ENCODE measurements at places on chromosomes 2 and 18.

- no peak for DNase-seq
Measured at GRCh38 chr2:31387850-31388249, 26.7 kb downstream of the XDH start.

- DNase-seq: no peak
Measured at GRCh38 chr18:24986666-24987302, 365.2 kb downstream of the ZNF521 start.

- DNase-seq: peak; percentile 18
Measured at GRCh38 chr2:222862106-222862908, 1.5 kb downstream of the ACSL3 start.

DNA sequence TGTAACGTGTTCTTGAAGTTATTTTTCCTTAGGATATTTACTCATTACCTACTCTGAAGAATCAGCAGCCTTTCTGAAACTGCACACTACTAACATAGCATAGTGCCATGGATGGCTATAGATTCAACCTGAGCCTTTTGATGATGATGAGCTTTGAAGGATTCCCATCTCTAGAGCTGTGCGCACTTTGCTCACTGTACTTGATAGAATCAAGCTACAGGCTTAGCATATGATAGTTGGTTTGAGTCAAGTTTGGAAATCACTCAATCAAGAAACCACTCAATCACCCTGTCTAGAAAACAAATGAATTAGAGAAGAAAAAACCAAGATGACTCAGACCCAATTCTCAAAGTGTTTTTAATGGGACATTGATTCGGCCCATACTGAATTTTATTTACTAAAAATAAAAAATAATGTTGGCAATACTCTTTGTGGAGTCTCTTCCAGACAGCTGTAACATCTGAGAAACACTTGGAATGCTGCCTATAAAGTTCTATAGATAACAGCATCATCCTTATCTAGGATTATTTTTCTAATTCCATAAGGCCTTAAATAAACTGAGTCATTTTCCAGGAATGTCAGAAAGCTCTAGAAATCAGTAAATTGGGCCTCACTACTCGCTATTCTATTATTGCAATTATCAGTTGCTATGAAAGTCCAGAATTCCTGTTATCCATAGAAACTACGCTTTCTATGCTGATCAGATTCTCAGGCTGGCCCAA is 259.0 kb upstream of the ERBB4 start:
- no peak for DNase-seq

DNA sequence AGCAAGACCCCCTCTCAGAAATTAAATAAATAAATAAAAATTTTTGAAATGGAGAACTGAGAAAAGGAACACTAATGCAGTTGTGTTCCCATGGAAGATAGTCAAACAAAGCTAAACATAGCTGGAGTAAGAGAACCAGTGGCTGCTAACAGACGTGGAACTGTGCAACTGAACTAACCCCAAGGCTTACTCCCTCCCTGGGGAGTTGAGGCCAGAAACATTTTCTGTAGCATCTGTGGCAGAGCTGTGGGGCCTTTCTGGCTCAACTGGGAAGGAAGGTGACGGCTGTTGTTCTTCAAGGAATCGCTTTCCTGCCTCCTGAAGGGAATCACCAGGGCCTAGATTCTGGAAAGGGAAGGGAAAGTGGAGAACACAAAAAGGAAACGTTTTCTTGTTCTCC is 53.9 kb upstream of the B3GNT2 start:
- no peak for DNase-seq

GRCh38 chr2:14408695-14409094 is 223.8 kb upstream of the LRATD1 start:
- DNase-seq: no peak

DNA sequence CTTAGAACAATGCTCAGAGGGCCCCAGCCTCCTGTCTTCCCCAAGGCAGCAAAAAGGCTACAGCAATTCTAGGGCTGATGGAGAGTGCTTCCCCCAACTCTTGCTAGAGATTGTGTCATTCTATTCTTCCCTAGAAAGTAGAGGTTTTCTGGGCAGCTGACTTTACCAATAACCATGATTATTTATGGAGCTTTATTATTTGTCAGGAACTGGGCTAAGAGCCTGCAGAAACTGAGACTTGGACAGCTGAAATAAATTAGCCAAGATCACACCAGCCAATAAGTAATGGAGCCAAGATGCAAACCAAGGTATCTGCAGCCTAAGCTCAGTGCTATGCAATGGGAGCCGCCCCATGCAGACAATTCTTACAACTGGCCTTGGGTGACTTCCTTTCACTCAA is 84.8 kb downstream of the CCBE1 start:
- no peak for DNase-seq

DNA sequence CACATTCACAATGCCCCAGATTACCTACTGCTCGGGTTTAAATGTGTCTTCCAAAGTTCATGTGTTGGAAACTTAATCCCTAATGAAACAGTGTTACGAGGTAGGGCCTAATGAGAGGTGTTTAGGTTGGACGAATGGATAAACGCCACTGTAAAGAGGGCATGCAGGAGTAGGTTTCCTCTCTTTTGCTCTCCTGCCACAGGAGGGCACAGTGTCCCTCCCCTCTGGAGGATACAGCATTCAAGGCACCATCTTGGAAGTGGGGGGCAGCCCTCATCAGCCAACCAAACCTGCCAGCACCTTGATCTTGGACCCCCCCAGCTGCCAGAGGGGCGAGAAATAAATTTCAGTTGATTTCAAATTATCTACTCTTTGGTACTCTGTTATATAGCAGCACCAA is 103.5 kb downstream of the TSHZ1 start:
- DNase-seq: no peak

GRCh38 chr2:150480971-150481830 is 6.3 kb downstream of the RND3 start:
- DNase-seq: no peak

DNA sequence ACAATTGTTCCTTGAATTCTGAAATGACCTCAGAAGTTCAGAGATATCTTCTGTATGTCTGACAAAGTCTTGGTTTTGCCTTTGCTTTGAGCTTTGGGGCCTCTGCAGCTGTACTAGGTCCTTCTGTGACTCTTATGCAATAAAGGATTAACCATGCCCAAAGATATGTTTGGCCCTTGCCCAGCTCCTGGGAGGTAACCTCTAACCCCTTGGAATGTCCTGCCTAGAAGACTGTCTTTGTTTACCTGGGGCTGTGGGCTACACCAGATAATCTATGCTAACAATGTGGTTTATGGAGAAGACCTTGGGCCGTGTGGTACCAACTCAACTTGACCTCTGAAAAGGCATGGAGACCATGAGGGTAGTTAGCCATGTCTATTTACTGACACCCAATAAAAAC is 140.9 kb upstream of the CAPN13 start:
- no peak for DNase-seq

All from NCI-H146 (cell line).